Activated T-cell treated with anti-CD3 and anti-CD28 coated beads for 4 hours (primary cell): ENCODE measurements at places on chromosomes 6 and 20.

GRCh38 chr6:139152892-139153271 lies 18.0 kb downstream of the HECA start:
- no peak for DNase-seq

DNA sequence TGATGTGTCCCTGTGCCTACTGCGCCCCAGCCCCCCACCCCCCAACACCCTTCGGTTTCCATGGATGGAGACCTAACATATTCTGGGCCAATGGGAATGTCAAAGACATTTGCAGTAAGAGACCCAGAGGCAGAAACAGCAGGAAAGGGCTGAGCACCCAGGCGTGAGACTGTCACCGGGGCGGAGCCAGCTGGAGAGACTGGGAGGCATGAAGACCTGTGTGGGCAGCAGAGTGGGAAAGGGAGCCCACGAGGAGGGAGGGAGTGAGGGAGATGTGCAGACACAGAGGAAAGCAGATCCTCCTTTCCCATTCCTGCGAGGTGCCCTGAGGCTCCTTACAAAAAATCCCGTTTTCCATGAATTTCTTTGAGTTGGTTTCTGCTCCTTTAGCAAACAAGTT lies 150.2 kb downstream of the FOXC1 start:
- no peak for DNase-seq

DNA sequence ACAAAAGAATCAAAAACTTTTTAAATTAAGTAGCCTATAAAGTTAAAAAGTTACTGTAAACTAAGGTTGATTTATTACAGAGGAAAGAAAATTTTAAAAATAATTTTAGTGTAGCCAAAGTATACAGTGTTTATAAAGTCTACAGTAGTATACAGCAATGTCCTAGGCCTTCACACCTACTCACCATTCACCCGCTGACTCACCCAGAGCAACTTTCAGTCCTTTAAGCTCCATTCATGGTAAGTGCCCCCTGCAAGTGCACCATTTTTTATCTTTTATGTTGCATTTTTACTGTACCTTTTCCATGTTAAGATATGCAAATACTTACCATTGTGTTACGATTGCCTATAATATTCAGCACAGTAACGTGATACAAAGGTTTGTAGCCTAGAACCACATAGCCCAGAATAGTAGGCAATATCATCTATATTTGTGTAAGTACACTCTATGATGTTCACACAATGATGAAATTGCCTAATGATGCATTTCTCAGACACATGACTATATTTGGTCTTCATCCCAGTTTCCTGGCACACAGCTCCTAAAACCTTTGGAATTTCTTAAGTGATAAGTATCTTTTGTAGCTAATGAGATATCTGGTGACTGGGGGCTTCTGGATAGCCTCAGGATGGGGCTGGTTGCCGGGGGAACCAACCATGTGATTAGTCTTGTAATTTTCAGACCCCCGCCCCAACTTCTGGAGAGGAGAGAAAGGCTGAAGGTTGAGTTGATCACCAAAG lies 111.0 kb downstream of the MRPL14 start:
- no peak for DNase-seq

DNA sequence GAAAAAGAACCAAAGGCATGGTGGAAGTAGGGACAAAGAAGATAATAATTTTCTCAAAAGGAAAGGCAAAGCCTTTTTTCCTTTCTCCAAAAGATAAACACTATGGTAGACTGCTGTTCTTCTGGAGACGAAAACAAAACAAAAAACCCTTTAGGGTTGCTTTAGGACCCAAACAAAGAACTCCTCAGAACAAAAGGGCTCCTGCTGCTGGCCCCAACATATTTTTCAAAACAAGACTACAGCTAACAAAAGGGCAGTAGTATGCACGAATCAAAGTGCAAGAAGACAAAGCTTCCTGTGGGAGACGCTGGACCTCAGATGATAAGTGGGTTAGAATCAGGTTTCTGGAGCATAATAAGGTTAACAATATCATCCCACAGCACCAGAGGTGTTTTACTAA lies 15.8 kb downstream of the NCOA5 start:
- DNase-seq, result no peak

DNA sequence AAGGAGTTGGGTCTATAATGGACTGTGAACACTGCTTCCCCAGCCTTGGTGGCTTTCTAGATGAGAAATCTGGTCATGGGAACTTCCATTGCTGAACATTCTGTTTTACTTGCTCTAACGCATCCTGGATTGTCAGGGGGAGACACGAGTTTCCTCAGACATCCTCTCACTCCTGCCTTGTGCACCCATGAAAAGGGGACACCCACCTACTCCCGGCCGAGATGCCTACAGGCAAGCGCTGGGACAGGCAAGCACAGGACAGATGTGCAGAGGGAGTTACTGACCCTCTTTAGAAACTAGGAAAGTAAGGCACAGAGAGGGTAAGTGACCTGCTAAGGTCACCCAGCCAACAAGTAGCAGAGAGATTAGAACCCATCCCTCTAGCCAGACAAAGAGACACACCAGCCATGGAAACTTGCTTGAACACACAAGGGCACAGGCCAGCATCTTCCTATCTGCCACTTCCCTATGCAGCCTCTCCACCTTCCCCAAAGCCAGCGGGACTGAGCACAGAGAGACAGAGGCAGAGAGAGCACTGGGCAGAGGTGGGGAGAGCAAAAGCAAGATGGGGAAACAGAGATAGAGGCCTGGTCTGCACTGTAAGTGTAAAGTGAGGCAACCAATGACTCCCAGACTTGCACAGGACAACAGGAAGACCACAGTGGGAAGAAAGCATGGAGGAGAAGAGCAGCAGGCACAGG lies 845 bp upstream of the SFTA2 start:
- no peak for DNase-seq

GRCh38 chr6:148074738-148075137 lies 267.9 kb upstream of the SASH1 start:
- no peak for DNase-seq

DNA sequence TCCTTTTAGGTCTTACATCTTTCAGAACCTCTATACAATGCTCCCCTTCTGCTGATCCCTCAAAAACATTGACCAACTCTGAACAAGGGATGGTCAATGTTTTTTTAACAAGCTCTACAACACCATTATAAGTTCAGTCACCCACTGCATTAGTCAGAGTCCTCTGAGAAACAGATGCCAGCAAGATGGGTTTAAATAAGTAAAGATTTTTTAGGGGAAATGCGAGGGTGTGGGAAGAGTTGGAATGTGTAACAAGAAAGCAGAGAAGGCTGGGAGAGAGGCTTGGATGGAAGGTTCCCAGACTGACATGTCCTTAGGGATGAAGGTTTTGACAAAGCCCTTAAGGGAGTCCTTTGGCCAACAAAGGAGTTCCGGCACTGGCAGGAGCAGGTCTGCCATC lies 478.3 kb downstream of the FRK start:
- no peak for DNase-seq

DNA sequence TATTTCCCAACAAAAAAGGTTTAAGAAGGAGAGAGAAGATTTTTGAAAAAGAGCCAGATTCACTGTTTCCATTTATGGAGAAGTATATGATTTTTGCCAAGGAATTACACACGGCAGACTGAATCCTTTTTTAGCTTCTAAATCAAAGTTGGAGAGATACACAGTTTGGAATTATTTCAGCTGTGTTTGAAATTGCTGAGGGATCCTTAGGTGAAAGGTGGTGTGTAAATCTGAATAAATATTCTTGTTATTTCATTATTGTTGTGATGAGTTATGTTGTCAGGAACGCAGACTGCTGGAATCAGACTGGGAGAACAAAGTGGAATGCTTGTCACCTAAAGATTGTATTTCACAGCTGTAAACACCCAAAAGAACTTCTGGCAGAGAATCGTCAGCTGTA lies 168.5 kb upstream of the AKIRIN2 start:
- DNase-seq, result no peak

- DNase-seq, result no peak
Measured at GRCh38 chr6:144286503-144287393, 1.6 kb downstream of the UTRN start.

DNA sequence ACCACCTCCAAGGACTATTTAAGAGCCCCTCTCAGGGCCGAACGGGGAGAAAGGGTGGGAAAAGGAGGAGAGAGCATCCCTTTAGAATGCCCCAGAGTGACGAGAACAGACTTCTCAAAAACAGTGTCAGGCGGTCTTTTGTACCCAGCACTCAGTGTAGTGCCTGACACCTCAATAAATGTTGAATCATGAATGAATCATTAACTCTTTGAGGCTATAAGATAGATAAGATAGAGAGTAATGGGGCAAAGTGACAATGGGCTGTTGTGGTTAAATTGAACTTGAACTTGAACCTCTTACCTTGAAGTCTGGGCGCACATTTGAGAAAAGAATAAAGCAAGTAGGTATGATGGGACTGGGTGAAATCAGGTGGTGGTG lies 7.4 kb downstream of the TCF21 start:
- DNase-seq, result no peak

DNA sequence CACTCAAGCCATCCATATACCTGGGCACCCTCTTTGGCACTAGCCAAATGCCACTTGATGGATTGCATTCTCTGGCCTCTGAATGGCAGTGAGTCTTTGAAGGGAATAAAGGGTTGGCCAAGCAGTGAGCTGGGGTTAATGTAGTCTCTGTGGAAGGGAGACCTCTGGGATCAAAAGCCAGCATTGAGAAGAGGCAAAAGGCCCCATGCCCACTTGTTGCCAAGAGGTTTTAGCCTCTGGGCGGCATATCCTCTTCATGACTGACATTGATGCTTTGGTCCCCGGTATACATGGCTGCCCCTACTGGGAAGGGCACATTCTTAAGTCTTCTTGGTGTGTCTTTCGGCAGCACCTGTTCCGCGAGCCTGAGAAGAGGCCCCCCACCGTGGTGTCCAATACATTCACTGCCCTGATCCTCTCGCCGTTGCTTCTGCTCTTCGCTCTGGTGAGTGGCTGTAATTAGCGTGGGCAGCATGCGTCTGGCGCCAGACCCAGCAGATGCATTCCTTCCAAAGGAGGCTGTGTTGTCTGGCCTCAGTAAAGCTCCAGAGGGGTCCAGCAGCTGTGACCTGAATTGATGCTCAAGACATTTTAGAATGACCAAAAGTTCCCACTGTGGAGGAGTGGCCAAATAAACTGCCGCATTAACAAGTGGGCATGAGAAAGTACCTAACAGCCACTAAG lies 29.5 kb downstream of the GHRH start:
- no peak for DNase-seq

GRCh38 chr6:43318011-43318410 lies 9.4 kb upstream of the CRIP3 start:
- no peak for DNase-seq

- no peak for DNase-seq
Measured at GRCh38 chr20:32966382-32966781, 37.9 kb downstream of the SUN5 start.

- DNase-seq, result no peak
Measured at GRCh38 chr6:137696765-137697164, 170.3 kb upstream of the TNFAIP3 start.

DNA sequence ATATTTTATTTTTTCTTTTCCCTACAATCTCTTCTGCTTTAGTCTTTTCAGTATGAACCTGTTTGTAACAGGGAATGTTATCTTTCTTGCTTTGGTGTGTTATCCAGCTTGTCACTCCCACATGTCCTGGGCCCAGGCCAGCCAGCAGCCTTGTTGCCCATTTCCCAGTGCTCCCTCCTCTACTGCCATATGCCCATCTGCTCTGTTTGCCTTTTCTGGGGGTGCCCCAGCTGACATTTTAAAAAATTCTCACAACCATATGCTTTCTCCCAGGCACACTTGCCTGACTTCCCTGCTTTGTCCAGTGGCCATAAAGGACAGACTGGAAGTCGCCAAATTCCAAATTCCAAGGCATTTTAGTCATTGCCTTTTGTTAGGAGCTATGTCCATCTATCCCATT lies 23.6 kb upstream of the LMBRD1 start:
- DNase-seq, result no peak

- no peak for DNase-seq
Measured at GRCh38 chr6:63805808-63806572, 170.4 kb downstream of the PHF3 start.

DNA sequence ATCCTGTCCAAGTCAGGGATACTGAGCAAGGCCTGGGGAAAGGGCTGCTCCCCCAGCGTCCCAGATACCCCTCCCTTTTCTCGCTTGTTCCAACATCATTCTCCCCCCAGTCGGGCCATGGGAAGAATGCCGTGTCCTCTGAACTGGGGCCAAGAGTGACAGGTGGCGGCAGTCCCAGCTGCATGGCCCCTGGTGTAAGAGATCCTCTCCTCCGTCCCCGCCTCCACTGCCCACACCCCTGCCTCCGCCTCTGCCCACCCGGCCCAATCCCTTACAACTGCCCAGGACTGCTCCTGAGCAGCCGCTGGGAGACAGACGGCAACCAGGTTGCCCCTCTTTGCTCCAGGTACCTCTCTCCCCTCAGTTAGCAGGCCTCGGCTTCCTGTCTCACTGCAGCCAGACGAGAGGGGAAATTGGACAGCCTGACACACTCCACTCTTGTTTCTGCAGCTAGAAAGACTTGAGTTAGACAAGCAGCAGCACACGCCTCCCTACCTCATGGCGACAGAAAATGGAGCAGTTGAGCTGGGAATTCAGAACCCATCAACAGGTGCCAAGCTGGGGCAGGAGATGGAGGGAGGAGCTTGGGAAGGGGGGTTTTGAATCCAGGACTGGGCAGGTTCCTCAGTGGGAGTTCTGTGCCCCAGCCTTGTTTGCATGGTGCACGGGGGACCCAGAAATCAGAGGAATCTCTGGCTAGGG lies at the start of gene MYLK2:
Gene MYLK2 (plus strand): TSS at position 274 of the 702 bp plus-strand sequence. CDS start 225 bp downstream, at position 499.
- DNase-seq, result no peak

GRCh38 chr6:68653706-68654089 lies 18.6 kb downstream of the ADGRB3 start:
- DNase-seq, result no peak

- no peak for DNase-seq
Measured at GRCh38 chr6:165218829-165219228, 90.6 kb downstream of the C6orf118 start.

GRCh38 chr6:37187321-37188022 lies 17.5 kb downstream of the PIM1 start:
- no peak for DNase-seq
